Right atrium auricular region (tissue), 2 donors: ENCODE measurements at places on chromosomes 11 and 22. TPM values are rescaled to one million over a fixed set of nuclear protein-coding genes. Genes with fewer than 3 reads are reported as not detected.

DNA sequence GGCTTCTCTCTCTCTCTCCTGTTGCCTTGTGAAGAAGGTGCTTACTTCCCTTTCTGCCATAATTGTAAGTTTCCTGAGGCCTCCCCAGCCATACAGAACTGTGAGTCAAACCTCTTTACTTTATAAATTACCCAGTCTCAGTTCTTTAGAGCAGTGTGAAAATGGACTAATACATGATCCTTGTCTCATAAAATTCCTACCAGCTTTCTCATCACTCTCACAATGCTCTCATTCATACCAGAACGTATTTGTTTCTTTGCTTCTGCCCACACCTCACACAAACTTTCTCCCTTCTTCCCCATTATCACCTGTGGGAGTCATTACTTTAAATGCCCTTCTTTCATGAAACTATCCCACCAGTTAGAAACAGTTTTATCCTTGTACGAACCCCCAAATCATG, 62.7 kb upstream of the ARHGAP42 start:
- no peak overlapping the region for H3K4me3 ChIP-seq
- DNase-seq, result no peak
- no peaks in the 10 kb centered on the region for H3K36me3 ChIP-seq

DNA sequence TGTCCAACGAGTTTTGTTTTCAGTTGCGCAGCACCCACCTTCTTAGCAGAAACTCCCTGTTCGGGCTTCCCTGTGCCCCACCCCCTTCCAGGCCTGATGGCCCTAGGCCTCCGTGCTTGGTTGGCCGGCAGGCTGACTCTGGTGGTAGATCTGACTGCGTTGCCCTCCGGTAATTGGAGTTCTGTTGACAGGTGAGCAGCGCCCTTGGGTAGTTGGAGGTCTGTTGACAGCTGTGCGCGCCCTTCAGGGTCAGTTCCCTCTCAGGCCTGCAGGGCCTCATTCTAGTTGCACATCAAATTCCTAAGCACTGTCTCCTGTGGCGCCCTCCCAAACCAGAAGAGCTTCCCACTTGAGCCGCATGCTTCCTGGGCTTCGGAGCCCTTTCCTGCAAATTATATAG, 776 bp downstream of the DGCR6 start:
- no peak overlapping the region for H3K4me3 ChIP-seq
- no peaks in the 10 kb centered on the region for H3K4me1 ChIP-seq
- H3K27ac ChIP-seq, result no peak overlapping the region
- no peaks in the 10 kb centered on the region for H3K36me3 ChIP-seq

GRCh38 chr11:1655168-1656060, 25.8 kb downstream of the KRTAP5-5 start:
- H3K27me3 ChIP-seq, result no peaks in the 10 kb centered on the region
- H3K4me3 ChIP-seq, result no peak overlapping the region
- H3K36me3 ChIP-seq, result no peaks in the 10 kb centered on the region

DEFB131B gene
- total RNA-seq, result not detected

GLYAT gene
- not detected for total RNA-seq

SGSM1 gene
- total RNA-seq, result 14.9 TPM

FOLR2 gene
- 10.8 TPM for total RNA-seq
